ENCODE measurements at places on chromosomes 7 and 10.

DNA sequence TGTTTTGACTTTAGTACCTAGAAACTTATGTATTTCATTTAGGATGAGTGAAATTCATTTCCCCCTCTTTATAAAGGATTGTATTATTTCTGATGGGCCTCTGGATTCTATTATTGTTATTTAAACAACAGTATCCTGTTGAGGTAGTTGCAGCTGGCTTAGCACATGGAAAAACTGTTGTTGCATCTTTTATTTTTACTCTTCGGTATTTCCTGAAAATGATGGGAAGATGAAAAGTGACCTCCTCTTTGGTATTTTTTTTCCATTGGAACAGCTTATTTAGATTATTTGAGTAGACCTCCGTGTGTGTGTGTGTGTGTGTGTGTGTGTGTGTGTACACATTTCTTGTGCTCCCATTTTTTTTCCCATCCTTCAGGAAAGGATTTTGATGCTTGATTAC is 129.8 kb downstream of the PRKG1 start:
- DNase-seq: no peak

DNA sequence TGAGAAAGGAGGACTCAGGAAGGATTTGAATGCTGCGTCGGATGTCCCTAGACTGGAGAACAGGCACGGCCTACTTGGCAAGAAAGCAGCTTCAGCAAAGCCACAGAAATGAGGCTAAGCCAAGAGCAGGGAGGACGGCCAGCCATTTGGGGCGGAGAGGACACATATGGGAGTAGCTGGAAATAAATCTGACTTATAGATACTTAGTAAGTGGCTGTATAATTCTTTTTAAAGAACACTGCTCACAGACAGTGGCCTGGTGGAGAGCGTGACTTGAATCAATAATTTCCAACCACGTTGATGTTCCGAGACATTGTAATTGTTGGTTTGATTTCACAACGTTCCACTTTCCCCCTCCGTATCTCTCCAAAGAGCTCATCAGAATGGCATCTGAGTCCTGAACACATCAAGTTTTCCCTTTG is 67.7 kb upstream of the JCAD start:
- no peak for DNase-seq

GRCh38 chr7:108104324-108104723 is 25.8 kb downstream of the LAMB4 start:
- no peak for DNase-seq

DNA sequence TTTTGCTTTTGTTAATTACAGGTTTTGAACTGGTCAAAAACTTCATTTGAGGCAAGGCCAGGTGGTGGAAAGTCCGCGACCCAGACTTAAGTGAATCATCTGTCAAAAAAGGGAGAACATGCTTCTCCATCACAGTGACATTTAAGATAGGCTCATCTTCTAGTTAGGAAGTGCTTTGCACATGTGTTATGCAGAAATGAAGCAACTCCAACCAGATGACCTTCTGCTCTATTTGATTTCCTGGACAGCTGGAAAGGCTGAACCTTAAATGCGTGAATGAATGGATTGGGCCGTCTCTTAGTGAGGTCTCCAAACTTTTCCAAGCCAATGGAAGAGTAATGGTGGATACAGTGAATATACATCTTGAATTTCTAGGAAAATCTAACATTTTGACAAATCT is 101.6 kb upstream of the FAM13C start:
- no peak for DNase-seq

DNA sequence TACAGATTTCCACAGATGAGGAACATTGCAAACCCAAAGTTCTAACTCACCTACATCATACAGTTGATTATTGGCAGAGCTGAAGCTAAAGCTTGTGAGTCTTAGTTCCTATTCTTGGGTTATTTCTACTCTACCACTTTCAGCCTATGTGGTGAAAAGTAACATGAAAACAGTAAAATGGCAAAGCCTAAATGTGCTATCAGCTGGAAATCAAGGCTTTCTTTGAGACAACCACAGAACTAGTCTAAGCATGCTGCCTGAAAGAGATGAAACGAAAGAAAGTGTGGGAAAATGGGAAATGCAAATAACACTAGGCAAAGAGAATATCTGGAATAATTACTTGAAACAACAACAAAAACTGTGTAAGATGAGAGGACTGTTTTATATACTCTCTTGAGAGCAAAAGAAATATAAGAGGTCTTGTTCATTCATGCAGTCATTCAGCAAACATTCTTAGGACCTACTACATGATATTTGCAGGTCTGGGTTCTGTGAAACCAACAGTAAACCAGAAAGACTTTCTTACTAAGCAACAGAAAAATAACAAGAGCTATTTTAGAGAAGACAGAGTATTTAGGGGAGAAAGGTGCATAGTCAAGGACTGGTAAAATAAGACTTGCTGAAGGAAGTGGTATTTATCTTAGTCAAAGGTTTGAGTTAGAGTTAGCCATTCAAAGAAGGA is 437.1 kb downstream of the HTR7 start:
- peak; percentile 9 for DNase-seq

DNA sequence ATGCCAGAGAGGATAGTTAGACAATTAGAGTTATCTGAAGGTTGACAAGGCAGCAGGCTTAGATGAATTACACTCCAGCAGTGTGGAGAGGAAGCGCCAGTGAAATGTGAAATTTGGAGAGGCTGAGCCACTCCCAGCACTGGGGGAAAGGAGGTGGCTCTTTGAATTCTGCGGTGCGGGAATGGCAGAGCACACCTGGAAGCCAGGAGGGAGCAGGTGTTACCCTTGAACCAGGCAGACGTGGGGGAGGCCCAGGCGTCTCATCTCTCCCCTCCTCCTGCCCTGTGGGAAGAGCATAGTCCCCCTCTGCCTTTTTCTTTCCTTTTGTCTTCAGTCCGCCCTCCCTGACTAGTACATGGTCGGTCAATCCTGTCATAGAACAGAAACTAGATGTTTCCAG is 203.1 kb downstream of the DPP6 start:
- no peak for DNase-seq

DNA sequence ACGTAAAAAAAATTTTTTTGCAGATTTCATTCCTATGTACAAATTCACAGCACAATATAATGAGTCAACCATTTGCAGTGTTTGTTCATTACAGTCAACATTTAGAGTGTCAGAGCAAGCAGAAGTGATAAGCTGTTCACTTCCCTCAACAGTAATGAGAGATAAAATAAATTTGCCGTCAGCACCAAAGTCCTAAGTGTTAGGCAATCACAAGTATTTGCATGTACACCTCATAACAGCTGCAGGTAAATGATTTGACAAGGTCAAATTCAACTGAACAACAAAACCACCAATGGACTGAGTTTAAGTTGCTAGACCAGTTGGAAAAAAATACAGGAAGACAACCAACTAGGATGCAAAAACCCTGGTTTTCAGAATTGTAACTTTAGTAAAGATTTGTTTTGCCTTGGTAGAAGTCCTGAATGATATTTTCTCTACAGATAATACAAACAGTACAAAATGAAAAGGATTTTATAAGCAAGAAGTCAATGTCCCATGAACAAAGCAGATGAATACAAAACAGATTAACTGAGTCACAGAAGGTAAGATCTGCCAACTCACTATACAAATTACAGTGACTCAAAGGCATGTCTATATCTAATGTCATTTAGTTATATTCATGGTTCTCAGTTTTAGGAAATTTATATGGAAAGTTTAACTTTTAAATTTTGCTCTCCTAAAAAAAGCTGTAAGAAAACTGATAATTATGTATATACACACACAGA is 10.4 kb downstream of the RAPGEF5 start:
- DNase-seq: no peak

DNA sequence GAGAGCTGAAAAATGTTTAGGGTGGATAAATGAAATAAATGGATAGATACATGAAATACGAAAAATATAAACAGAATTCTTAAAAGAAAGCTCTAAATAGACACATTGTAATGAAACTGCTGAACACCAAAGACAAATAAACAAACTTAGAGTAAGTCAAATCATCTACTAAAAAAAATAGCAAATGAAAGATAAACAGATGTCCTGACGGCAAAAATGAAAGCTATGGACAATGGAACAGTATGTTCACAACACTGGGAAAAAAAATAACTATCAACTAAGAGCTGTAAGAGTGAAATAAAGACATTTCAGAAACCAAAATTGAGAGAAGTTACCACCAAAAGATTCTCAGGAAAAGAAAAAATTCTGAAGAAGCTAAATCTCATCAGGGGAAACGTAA is 106.1 kb downstream of the SGMS1 start:
- DNase-seq: no peak

GRCh38 chr7:15891151-15891881 is 204.8 kb upstream of the MEOX2 start:
- no peak for DNase-seq

DNA sequence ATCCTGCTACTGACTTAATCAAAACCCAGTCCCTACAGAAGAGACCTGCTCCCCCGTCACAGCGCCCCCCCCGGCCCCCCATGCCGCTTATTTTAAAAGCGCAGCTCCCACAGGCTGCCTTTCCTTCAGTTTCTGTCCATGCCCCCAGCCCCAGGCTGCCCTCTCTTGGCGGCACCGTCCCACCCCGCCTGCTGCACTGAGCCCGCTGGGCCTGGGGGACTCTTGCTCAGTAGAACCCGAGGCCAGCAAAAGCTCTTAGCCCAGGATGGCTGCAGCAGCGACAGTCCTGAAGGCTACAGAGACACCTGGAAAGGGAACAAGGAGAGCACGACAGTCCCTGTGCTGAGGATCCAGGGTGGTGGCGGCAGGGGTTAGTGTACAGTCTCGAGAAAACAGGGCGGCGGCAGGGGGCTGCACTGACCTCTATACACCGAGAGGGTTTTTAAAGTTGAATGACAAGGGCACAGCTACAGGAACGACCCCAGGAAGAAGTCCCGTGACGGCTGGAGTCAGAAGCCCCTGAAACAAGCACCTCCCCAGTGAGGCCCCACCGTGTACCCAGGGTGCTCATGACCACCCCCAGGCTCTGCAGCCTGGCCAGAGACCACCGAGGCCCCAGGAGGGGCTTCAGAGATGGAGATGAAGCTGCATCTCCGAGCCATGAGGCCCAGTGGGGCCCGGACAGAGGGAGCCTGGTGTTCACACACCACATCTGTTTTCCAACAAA is 54.4 kb downstream of the ZRANB1 start:
- DNase-seq: no peak

GRCh38 chr10:4270116-4270515 is 485.1 kb upstream of the KLF6 start:
- no peak for DNase-seq

- DNase-seq: no peak
Observed at GRCh38 chr10:67775279-67775678, 62.7 kb downstream of the DNAJC12 start.

DNA sequence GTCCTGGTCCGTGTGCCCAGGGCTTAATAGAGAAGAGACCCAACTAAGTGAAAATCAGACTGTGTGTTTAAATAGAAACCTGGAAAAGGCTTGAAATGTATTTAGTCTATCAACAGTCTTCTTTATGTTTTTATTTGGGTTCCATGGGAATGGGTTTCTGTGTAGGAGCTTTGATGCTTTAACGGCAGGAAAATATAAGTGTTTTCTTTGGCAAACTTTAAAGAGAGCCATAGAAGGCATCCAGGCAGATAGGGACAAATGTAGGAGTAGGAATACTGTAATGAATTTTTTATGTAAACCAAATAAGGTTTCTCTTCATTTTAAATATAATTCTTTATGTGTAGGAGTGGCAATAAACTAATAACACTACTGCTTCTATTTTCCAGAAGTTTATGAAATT is 989.0 kb downstream of the GATA3 start:
- no peak for DNase-seq

GRCh38 chr7:76998285-76998589 is 33.9 kb downstream of the SPDYE17 start:
- DNase-seq: no peak

- DNase-seq: no peak
Observed at GRCh38 chr7:46741938-46742540, 821.0 kb upstream of the IGFBP3 start.

- no peak for DNase-seq
Observed at GRCh38 chr7:159229683-159230475, 85.2 kb upstream of the VIPR2 start.

- DNase-seq: no peak
Observed at GRCh38 chr10:28801247-28801646, 123.9 kb downstream of the BAMBI start.

DNA sequence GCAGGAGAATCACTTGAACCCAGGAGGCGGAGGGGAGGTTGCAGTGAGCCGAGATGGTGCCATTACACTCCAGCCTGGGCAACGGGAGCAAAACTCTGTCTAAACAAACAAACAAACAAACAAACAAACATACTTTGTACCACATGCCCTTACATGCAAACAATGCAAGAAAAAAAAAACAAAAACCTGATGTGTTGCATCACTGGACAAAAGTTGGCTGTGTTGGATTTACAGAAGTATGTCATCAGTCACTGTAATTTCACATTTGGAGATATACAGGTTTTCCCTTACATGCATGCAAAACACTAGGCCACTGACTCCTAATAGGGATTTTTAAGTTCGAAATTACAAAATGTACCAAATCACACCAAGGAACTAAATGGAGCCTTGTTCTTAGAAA is 138.5 kb downstream of the SRPK2 start:
- no peak for DNase-seq

GRCh38 chr10:36608866-36609265 is 516.5 kb upstream of the ANKRD30A start:
- no peak for DNase-seq

Measured in GM06990 (cell line).